ENCODE measurements at places on chromosomes 1 and 21. TPM values are rescaled to one million over a fixed set of nuclear protein-coding genes. Genes with fewer than 3 reads are reported as not detected.

Gene ALPL
- 6.4 TPM for total RNA-seq

Gene GNG4
- total RNA-seq = 8.2 TPM

Gene DMBX1
- not detected for total RNA-seq

Gene OR2L3
- total RNA-seq = not detected

Gene LCE1B
- not detected for total RNA-seq

Gene KLHDC7A
- under 0.01 TPM for total RNA-seq

Gene EFNA3
- total RNA-seq = not detected

Gene FCER1G
- total RNA-seq = 1.3 TPM

Gene YTHDF2
- 47.1 TPM for total RNA-seq

Gene FCRL2
- 0.55 TPM for total RNA-seq

Gene MSH4
- 0.29 TPM for total RNA-seq

Gene PRAMEF11
- total RNA-seq = not detected

Gene CYP4A11
- total RNA-seq = not detected

Gene AMY2A
- total RNA-seq = not detected

Gene OR2M3
- total RNA-seq = not detected

Gene STIL
- total RNA-seq = 2.0 TPM

Gene SPATA1
- total RNA-seq = not detected

Gene HCRTR1
- not detected for total RNA-seq

Gene YRDC
- total RNA-seq = 10.5 TPM

Gene TDRD5
- not detected for total RNA-seq

Gene RPAP2
- total RNA-seq = 7.6 TPM

Gene KPRP
- not detected for total RNA-seq

Gene NOS1AP
- 1.9 TPM for total RNA-seq

Gene SIPA1L2
- 4.6 TPM for total RNA-seq

Gene CR1L
- total RNA-seq = not detected

Gene TEX35
- not detected for total RNA-seq

Gene RGS13
- 0.37 TPM for total RNA-seq

Gene AMIGO1
- total RNA-seq = 4.7 TPM

Gene SEMA6C
- total RNA-seq = 31.3 TPM

Gene PADI6
- not detected for total RNA-seq

Gene AMY1C
- not detected for total RNA-seq

Gene SLC35F3
- 0.24 TPM for total RNA-seq

Gene IL23R
- not detected for total RNA-seq

Gene PGBD5
- under 0.01 TPM for total RNA-seq

Gene ASCL5
- total RNA-seq = not detected

Gene MTR
- total RNA-seq = 78.1 TPM

Gene ROR1
- total RNA-seq = 10.9 TPM

Gene SPTA1
- 5.9 TPM for total RNA-seq

Gene C1orf185
- total RNA-seq = not detected
